Glutamatergic neuron (in vitro differentiated cells): ENCODE measurements at places on chromosomes 6 and 20. TPM values are rescaled to one million over a fixed set of nuclear protein-coding genes. Genes with fewer than 3 reads are reported as not detected.
A peak's percentile ranks its signal among the peaks of the same experiment; 100 is the strongest.

- DNase-seq = no peak
These were observed 329.0 kb downstream of the GJA1 start for GRCh38 chr6:121764493-121764892.

DNA sequence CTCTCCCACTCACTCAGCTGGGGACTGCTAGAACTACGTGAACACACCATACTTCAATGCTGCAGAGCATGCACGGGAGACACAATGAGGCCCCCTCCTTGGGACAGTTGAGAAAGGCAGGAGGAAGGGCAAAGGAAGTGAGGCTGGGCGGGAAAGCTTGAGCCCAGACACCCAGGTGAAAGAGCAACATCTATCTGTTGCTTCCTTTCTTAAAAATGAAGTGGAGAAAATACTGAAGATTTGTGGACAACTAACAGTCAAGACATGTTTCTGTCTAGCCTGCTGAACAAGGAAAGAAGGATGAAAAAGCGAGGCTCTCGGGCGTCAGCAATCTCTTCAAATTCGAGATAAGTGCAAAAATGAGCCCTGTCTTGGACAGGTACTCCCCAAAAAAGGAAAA is 3.0 kb upstream of the NNAT start:
- DNase-seq = no peak

GRCh38 chr6:26161322-26161721 is 74.1 kb downstream of the HFE start:
- DNase-seq = no peak

DNA sequence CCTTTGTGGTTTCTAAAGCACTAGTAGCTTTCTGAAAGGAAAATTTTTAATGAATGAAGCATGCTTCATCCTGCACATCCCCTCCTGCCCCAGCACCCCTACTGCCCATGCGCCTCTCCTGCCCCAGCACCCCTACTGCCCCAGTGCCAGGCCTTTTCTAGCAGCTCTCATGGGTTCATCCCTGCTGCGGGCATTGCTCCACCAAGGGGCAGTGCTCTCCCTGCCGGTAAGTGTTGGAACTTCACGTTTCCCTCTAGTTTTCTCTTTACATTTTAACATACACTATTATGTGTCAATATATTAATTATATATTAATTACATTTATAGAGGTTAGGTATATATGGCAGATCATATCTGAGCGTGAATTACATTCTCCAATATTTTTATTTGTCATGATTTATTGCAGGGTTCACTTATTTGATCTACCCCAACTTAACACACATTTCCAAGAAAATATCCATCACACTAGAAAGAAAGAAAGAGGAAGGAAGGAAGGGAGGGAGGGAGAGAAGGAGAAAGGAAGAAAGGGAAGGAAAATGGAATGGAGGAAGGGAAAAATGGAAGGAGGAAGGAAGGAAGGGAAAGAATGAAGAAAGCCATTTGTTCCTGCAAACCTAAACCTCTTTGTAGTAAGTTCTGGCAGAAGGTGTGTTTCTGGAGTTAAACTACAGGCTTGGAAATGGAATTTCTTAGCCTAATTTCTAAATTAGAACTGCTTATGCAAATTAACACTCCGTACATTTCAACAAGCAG is 46.8 kb downstream of the CEP43 start:
- DNase-seq = no peak

- DNase-seq = no peak
These were observed 41.2 kb upstream of the POLR1H start for GRCh38 chr6:30019819-30020218.

- no peak for DNase-seq
These were observed 37.8 kb upstream of the MARCKS start for GRCh38 chr6:113819169-113819830.

DNA sequence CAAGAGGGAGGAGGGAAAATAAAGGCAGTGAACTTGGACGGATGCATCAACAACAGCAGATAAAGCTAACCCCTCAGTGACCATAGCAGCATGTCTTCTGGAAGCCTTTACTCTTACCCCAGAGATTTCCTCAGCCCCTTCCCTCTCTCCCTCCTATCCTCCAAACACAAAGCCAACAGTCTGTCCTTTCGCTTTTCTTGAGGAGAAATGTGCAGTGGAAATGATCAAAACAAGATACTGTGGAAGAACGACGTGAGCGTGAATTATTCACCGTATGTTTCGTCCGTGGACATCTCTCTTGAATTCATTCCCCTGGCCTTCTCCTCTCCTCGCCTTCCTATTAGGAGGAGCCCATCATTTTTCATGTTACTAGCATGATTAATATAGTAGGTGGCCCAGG is 8.5 kb downstream of the NRN1 start:
- no peak for DNase-seq

DNA sequence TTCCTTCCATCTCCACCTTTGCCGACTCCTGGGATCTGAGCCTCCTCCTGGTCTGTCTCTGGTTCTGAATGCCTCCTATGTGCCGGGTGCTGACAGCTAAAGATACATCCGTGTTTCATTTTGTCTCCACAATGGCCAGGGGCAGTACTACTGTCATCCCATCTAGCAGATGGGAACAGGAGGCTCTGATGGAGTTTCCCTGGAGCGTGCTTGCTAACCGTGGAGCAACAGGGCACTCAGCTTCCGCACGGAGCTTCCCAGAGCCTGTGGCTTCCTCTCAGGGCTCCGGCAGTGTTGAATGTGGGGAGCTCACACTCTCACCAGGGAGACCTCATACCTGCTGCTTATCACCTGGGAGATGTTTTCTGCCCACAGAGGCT is 11.9 kb upstream of the NPBWR2 start:
- DNase-seq = peak; percentile 12

MYO6 gene
- 72.2 TPM for total RNA-seq

- DNase-seq = no peak
These were observed 23.4 kb downstream of the DYNLT1 start for GRCh38 chr6:158620963-158621693.

- no peak for DNase-seq
These were observed 22.4 kb upstream of the CHRNA4 start for GRCh38 chr20:63383556-63383955.

SPATA25 gene
- total RNA-seq = 1.2 TPM

DNA sequence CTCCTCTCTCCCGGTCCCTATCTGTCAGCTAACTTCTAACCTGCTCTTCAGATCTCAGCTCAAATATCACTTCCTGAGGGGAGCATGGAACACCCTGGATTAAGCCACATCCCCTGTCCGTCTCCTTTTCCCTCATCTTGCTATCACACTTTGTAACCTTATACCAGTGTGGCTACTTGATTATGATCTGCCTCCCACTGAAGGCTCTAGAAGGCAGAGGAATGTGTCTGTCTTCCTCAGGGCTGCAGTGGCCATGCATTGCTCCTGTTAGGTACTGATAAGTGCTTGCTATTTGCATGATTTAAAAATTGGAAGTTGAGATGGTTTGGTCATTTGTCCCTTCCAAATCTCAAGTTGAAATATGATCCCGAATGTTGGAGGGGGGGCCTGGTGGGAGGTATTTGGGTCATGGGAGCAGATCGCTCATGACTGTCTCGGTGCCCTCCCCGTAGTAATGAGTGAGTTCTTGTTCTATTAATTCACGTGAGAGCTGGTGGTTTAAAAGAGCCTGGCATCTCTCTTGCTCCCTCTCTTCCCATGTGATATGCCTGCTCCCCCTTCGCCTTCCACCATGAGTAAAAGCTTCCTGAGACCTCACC is 71.4 kb downstream of the PLCB4 start:
- DNase-seq = no peak

- DNase-seq = no peak
These were observed 365.0 kb upstream of the ID4 start for GRCh38 chr6:19472153-19472552.

BPIFB6 gene
- not detected for total RNA-seq

DNA sequence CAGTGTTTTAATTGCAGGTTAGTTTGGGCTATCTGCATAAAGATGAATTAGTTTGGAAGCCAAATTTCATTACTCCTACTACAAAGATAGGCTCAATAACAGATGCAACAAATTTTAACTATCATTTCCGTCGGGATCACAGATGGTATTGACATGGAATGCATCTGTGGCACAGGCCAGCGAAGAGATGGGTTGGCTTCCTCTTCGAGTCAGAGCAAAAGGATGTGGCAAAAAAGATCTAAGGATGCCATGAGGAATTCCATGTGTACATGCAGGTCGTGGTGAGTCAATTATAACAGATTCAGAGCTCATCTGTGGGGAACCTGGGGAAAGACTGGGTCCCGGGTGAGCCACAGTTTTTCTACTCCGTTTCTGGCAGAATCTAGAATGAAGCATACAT is 83.0 kb upstream of the CITED2 start:
- no peak for DNase-seq

SLC22A3 gene
- not detected for total RNA-seq

DNA sequence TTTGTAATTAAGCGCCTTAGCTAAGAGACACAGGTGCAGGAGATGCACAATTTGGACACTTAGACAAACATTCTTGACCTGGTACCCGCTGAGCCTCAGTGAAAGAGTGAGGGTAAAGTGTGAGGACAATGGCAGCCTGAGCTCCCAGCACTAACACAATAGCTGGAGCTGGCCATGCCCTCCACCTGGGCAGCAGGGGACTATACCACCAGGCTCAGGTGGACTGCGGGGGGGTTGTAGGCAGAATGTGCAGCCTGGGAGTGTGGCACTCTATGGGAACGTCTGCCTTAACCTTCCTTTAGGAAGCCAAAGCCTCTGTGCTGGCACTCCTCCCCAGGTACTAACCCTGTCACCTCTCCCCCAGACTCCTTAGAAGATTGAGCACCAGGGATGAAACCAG is 23.6 kb downstream of the PRKN start:
- no peak for DNase-seq

DNA sequence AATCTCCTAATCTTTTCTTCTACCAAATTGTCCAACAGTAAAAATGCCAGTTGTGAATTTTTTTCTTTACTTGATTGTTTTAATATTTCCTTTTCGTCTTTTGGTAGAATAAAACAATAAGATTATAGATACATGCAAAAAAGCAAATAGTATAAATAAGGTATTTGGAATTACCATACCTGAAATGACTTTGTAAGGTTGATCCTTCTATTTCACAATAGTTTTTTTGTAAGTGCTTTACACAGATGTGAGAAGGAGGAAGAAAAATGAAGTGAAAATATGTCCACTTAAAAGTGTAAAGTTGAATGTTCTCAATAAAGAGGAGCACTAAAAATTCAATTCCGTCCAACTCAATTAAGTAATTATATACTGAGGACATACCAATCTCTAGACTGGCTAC is 457.6 kb downstream of the UTRN start:
- DNase-seq = no peak

DNA sequence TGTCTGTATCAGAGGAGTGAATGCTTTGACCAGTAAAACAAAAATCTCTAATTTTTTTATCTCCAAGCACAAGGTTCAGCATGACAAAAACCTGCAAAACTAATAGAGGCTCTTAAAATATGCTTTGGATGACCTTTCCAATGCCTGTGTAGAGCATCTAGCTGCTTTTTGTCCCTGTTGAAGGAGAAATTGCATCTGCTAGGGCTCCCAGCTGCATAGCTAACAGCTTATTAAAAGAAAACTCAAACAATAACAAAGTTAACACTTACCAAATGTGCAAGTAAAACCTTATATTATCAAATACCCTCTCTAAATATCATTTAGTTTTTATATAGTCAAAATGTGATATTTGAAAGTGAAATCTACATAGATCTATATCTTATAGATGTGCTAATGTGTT is 378.6 kb downstream of the CD109 start:
- DNase-seq = no peak

GRCh38 chr20:49544535-49544934 is 23.4 kb downstream of the PTGIS start:
- no peak for DNase-seq

- no peak for DNase-seq
These were observed 73.1 kb upstream of the SUPT3H start for GRCh38 chr6:45450831-45451230.

GRCh38 chr6:128333581-128334223 is 186.7 kb downstream of the PTPRK start:
- DNase-seq = no peak
